Kasumi-1 (cell line): ENCODE measurements at places on chromosomes 16 and 17.

DNA sequence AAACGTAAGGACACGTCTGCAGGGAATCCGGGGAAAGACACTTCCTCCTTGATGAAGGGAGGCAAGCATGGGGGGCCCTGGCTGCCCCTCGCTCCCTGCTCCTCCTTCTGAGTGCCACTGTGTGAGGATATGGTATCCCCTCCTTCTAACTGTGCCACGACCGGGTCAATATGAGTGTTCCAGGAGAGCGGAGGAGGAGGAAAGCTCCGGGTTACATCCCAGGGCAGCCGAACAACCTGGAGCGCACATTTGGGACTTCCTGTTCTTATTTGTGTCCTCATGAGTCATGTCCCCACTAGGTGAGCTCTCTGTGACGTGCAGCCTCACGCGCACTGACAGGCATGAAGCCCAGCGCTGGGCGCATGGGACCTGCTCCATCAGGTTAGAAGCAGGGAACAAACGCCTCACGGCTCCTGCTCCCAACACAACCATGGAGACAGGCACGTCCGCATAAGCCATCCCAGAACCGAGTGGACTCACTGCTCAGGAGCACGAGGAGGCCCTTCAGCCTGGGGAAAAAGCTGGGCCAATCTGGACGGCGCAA is 92.9 kb upstream of the DNAH17 start:
- DNase-seq: no peak

GRCh38 chr16:20673071-20673806 is 24.2 kb downstream of the ACSM1 start:
- DNase-seq: no peak

DNA sequence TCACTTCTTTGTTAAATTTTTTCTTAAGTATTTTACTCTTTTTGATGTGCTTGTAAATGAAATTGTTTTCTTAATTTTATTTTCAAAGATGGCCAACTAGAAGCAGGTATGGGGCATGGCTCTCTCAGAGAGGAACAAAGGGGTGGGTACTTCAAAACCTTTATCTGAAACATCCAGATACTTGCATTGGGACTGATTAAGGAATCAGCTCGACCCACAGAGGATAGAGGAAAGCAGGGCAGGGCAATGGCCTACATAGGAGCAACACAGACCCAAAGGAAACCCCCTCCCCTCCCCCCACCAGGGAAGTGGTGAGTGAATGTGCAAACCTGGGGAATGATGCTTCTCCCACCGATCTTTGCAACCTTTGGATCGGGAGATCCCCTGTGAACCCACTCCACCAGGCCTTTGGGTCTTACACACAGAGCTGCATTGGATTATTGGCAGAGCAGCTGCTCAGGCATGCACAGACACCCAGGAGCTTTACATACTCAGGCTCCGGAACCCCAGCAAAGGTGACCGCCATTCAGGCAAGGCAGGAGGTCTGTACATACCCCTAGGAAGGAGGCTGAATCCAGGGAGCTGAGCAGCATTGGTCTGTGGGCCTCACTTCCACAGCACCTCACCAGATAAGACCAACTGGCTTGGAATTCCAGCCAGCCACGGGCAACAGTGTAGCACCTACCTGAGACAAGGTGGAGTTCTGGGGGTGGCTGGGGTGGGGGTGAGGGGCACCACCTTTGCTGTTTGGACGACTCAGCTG is 3.0 kb upstream of the CCR7 start:
- no peak for DNase-seq

- DNase-seq: no peak
Measured at GRCh38 chr17:57498443-57498842, 242.1 kb downstream of the MSI2 start.

DNA sequence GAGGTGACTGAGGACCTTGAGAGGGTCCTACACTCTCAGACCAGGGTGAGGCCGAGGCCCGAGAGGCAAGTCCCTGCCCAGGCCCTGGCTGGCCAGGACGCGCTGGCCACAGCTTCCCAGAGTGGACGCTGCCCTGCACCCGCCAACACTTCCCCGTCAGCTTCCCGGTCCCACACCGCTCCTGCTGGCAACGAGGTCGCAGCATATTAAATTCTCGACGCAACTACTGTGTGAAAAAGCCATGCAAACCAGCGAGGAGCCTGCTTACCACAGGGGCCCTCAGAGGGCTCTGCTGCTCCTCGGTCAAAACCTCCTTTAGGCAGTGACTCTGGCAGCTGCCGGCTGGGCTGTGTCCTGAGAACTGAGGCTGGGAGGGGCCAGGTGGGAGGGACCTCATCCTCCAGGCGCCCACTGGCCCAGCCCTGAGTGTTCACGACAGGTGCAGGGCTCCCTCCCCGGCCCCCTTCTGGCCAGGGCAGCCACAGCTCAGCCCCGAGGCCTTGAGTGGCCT is 2.1 kb upstream of the TEX19 start:
- no peak for DNase-seq

GRCh38 chr17:58315750-58316149 is 12.8 kb downstream of the TSPOAP1 start:
- DNase-seq: no peak

GRCh38 chr17:745406-745805 is 6.7 kb downstream of the GEMIN4 start:
- no peak for DNase-seq

DNA sequence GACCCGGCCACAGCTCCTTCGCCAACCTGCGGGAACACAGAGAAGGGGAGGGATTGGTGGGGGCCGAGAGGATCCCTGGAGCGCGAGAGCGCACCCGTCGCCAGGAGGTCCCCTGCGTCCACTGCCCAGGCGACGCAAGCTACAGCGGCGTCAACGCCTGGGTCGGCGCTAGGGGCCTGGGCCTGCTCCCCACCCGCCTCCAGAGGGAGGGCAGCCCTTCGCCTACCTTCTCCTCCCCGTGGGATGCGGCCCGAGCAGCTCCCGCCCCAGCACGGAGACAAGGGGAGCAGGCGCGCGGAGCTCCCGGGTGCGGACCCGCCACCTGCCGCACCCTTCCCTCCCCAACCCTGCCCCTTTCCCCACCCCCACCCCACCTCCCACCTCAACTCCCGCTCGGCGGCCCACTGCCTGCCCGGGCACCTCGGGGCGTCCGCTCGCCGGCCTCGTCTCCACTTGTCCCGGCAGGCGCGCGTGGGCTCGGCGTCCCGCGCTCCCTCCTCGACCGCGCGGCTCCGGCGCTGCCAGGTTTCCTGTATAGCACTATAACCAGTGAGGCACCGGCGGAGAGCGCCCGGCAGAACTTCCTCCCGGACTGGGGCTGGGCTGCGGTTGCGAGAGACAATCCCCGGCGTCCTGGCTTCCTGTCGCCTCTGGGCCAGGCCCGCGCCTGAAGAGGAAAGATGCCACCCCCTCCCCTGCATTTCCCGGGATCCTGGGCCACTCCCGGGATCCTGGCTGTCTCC is 119.1 kb upstream of the SMURF2 start:
- DNase-seq: peak; percentile 86

DNA sequence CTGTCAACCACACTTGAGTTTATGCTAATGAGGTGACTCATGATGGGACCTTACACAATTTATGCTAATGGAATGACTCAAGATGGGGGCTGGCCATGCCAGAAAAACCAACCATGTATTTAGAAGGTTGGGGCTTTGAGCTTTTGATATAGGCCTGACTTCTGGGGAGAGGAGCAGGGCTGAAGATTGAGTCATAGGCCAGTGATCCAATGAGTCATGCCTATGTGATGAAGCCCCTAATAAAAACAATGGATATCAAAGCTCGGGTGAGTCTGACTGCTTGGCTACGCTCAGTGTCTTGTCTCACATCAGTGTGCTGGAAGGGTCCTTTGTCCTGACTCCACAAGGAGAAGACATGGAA is 7.3 kb downstream of the MFSD6L start:
- no peak for DNase-seq

GRCh38 chr16:3810198-3810664 is 70.3 kb downstream of the CREBBP start:
- DNase-seq: no peak

- no peak for DNase-seq
Measured at GRCh38 chr17:50877838-50878237, 11.7 kb upstream of the TOB1 start.

- peak; percentile 63 for DNase-seq
Measured at GRCh38 chr17:74528491-74529199, 2.6 kb downstream of the CD300LB start.

DNA sequence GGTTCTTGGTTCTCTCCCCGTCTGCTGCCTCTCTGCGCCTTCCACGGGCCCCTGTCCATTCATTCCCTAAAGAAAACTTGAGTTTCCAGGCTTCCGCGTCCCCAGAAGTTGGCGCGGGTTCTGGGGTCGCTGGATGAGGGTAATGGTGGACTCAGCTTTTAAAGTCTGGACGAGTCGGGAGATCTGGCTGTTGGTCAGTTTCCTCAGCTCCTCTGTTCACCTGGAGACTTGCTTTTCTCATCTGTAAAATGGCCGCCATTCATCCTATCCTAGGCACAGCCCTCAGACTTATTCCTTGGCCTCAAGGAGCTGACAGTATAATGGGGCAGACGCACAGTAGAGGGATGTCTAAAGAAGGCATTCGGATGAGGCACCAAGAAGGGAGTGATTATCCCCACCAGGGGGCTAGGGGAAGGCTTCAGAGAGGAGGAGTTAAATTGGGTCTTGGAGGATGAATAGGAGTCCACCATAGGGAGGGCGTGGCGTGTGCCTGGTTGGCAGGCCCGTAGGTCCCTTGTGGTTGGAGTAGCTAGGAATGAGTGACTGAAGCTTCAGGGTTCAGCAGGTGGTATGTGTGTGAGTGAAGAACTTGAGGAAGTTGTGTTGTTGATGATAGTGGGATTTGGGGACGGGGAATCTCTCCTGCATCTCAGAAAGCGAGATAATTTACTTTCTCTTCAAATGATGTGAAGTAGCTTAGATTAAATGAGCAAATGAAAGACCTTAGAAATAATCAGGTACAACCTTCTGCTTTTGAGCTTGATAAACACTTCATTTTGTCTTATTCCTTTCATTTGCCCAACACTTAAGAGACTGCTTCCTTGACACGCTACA is 652 bp downstream of the VPS35L start:
- DNase-seq: no peak

DNA sequence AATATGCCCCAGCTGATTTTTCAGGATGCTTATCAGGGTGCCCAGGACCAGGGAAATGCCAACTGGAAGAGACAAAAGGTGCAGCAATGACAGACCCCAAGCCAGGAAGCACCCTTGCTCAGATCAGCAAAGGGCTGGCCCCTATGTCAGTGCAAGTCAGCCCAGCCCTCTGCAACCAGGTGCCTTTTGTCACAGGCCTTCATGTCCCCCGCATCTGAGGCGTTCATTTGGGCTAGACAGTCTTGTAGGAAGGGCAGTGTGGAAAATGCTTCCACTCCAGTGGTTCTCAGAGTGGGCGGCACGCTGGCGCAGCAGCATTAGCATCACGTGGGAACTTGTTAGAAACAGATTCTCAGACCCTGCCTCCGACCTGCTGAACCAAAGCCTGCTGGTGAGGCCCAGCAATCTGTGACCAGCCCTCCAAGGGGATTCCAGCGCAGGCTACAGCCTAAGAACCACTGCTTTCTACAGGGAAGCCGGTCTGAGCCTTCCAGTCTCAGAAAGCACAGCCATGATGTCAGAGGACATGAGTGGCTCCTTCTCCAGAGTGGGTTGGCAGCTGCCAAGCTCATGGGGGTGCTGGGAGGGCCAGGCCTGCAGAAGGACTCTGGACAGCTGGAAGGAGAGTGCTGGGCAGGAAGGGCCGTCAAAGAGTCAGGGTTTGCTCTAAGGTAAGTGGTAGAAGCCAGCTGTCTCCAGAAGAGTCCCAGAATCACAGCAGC is 13.1 kb downstream of the SLC47A2 start:
- no peak for DNase-seq

DNA sequence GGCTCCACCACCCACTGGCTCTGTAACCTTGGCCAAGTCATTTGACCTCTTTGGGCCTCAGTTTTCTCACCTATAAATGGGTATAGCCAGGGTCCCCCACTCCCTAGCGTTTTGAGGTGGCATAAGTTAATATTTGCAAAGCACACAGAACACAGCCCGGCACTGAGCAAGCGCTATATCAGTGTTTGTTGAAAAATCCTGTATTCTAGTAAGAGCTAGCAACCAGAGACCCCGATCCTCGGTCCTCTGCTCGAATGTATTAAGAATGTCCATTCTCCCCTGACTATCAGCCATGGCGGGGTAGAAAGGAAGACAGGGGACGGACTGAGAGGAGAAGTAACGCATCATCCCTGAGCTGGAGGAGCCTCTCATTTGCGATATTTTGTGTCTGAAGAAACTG is 131.2 kb downstream of the IRF8 start:
- DNase-seq: no peak

- no peak for DNase-seq
Measured at GRCh38 chr16:13756411-13757140, 163.4 kb upstream of the ERCC4 start.

DNA sequence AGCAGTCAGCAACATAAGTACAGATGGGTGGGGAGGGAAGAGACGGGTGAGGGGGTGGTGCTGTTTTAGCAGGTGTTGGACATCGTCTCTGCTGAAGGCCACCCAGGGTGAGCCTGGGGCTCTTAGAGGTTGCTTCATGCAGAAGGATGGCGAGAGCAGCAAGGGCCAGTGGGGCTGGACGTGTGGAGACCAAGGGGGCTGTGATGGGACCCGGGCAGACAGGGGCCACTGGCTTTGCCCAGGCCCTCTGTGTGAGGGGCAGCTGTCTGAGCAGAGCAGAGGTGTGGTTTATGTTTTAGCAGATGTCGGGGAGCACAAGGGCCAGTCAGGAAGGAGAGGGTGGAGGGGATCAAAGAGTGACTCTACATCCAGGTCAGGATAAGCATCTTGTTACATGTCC is 4.8 kb downstream of the NARF start:
- DNase-seq: no peak

GRCh38 chr16:59733321-59733720 is 999.2 kb upstream of the GOT2 start:
- DNase-seq: no peak

DNA sequence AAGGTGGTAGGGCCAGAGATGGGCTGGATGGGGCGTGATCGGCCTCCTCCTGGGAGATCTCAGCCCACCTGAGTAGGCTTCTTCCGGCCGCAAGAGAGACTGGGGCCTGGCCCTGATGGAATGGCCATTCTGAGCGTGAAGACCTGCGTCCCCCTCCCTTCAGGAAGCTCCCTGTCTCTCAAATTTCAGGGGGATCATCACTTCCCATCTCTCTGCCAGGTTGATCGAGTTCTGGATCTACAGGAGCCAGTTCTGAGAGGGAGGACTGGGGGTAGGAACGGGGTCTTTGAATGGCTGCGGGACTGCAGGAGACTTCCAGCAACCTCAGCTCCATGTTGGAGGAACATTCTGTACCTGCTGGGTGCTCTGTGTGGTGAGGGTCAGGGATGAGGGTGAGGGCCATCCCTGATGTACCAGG is 9.3 kb upstream of the GSDMA start:
- DNase-seq: no peak

- no peak for DNase-seq
Measured at GRCh38 chr17:10035885-10036284, 130.8 kb upstream of the RCVRN start.
